ENCODE measurements at places on chromosomes 7 and 10.
A peak's percentile ranks its signal among the peaks of the same experiment; 100 is the strongest.

GRCh38 chr10:35789996-35790395 lies 147.9 kb upstream of the FZD8 start:
- DNase-seq, result no peak

DNA sequence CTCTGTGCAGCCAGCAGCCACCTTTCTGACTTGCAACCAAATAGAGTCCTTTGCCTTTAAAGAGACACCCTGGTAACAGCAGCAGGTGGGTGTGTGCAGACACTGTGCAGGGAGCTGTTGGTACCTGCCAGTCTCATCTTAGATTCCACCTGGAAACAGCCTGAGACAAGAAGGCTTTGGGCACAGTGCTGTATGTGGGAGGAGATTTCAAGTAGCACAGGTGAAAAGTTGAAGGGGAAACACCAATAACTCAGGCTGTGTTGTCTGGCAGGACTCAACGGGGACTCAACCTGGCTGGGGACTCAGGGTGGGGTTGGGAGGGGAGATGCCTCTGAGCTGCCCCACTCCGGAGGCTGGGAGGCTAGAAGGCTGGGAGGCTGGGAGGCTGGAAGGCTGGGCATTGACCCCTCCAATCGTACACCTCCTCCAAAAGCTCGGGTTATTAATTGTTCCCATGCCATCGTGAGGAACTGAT lies 6.7 kb downstream of the CPXM2 start:
- no peak for DNase-seq

- DNase-seq, result no peak
Observed at GRCh38 chr10:124376411-124376810, 42.3 kb downstream of the OAT start.

DNA sequence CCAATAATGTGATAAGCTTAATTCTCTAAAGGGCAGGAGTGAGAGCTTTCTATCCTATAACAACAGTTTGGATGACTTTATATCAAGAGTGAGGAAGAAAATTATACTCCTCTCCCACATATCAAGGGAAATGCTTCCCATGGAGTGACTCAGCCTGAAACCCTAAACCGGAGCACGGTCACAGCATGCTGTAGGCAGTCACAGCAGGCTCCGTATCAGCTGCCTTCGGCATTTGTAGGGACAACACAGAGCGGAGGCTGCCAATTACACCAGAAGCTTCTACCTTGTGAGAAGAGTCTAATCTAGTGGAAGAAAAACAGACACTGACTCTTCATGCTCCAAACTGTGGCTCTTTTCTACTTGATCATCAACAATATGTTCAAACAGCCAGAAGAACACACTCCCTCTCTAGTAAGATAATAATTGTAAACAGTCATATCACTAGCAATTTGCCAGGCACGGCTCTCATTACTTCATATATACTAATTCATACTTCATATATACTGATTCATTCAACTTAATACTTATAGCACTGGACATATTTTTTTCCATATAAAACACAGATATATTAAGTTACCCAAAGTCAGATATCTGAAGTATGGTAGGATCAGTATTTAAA lies 65.9 kb downstream of the DGKB start:
- DNase-seq, result peak; percentile 15

- peak; percentile 14 for DNase-seq
Observed at GRCh38 chr10:13001041-13001886, at the start of gene CCDC3. Gene CCDC3, minus strand, starts transcription at chr10:13001713. Its CDS starts 143 bp downstream, at chr10:13001570.

GRCh38 chr7:155560196-155560885 lies 14.0 kb upstream of the CNPY1 start:
- no peak for DNase-seq

GRCh38 chr10:12221323-12222298 lies 25.6 kb downstream of the CDC123 start:
- no peak for DNase-seq

DNA sequence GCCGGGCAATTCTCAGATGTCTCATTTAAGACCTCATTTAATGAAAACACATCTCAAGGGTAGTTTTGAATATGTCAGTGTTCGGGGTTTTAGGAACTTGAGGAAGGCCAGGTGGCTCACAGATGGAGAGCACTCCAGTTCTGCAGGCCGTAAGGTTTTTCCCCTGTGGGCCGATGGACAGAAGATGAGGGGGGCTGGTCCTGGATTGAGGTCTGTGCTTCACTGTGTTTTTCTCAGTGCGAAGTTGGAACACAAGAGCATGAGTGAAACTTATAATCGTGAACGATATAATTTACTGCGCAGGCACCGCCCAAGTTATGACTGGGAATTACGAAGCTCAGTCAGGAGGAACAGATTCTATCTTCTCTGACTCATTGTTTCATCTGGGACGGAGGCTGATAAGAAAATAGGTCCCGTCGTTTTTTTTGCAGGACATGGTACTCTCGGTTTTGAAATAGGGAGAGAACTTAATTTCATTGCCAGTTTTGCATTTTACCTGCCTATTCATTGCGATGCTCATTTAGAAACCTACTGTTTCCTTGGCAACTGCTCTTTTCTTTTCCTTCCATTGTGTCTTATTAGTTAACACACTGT lies 591.0 kb upstream of the PFKP start:
- DNase-seq, result no peak

DNA sequence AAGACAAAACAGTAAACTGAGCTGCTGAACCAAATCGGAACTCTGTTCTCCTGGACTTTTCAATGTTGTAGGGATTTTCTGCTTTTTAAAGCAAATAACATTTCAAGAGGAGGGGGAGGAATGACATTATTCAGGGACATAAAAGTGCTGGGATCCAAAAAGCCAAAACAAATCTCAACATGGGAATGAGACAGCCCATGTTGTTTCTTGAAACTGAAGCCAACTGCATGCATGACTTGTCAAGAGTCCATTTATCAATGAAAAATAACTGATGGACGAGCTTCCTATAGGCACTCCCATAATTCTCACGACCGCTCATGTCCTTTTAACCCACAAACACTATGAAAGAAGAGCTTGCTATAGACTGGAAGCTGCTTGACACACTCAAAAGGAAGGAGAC lies 27.8 kb downstream of the FAM53B start:
- DNase-seq, result no peak

Data from neuronal stem cell (in vitro differentiated cells).